ENCODE measurements at places on chromosomes 2 and 18. TPM values are rescaled to one million over a fixed set of nuclear protein-coding genes. Genes with fewer than 3 reads are reported as not detected.

Gene B4GALT6
- polyA plus RNA-seq: 11.5 TPM

Gene CFAP221
- 0.53 TPM for polyA plus RNA-seq

Gene NEU2
- not detected for polyA plus RNA-seq

Gene CRYBA2
- not detected for polyA plus RNA-seq

Gene MARCO
- polyA plus RNA-seq: 1.4 TPM

Gene TEX44
- not detected for polyA plus RNA-seq

Gene AMER3
- polyA plus RNA-seq: not detected

Gene ELOA2
- polyA plus RNA-seq: not detected

Gene PDCD1
- 0.13 TPM for polyA plus RNA-seq

Gene CNDP1
- 0.13 TPM for polyA plus RNA-seq

Gene RAB27B
- 0.61 TPM for polyA plus RNA-seq

Gene SCN7A
- 33.2 TPM for polyA plus RNA-seq

Gene OTX1
- not detected for polyA plus RNA-seq

Gene CCBE1
- 3.3 TPM for polyA plus RNA-seq

Gene POU3F3
- 0.13 TPM for polyA plus RNA-seq

Gene IRS1
- polyA plus RNA-seq: 11.9 TPM

Gene POTEE
- 0.10 TPM for polyA plus RNA-seq

Data from forelimb muscle (tissue), 1 donor.